ENCODE measurements at places on chromosomes 1 and 21.

GRCh38 chr1:63705078-63705477 lies 68.7 kb upstream of the ROR1 start:
- DNase-seq = no peak

- DNase-seq = no peak
Measured at GRCh38 chr1:89832496-89833127, 11.8 kb downstream of the LRRC8D start.

GRCh38 chr1:174965362-174966007 lies 34.3 kb upstream of the CACYBP start:
- no peak for DNase-seq

DNA sequence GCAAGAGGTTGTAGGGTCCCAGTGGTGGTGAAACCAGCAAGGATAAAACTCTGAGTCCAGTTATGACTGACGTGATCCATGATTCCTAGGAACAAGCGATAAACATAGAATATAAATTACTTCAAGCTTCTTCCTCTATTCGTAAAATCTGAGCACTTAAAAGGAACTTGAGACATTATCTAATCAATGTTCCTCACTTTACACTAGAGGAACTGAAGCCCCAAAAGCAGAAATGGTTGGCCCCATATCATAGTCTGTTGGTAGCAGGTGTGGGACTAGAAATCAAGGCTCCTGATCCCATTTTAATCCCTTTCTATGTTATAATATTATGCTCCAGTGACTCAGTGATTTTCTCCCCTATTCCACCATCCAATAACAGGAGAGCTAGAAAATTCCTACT lies 21.9 kb upstream of the MNDA start:
- no peak for DNase-seq

GRCh38 chr1:102500758-102501157 lies 504.0 kb upstream of the OLFM3 start:
- DNase-seq = no peak

- DNase-seq = no peak
Measured at GRCh38 chr1:219580009-219580676, 32.8 kb downstream of the ZC3H11B start.

DNA sequence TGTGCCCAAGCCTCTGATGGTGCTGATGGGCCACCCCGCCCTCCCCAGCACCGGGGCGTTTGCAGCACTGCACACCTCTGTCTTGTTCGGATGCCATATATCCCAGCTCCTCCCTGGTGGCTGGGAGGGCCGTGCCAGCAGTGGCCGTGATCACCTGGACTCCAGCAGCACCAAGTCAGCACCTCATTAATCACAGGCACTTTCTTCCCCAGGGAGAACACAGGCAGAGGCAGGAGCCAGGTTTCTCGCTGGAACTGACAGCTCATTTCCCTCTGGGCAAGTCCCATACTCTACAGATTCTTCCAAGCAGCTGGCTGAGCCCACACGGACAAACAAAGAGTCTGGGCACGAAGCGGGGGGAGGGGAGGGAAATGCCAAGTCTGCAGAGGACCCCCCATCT lies 141.7 kb upstream of the EDN2 start:
- DNase-seq = peak; percentile 35

DNA sequence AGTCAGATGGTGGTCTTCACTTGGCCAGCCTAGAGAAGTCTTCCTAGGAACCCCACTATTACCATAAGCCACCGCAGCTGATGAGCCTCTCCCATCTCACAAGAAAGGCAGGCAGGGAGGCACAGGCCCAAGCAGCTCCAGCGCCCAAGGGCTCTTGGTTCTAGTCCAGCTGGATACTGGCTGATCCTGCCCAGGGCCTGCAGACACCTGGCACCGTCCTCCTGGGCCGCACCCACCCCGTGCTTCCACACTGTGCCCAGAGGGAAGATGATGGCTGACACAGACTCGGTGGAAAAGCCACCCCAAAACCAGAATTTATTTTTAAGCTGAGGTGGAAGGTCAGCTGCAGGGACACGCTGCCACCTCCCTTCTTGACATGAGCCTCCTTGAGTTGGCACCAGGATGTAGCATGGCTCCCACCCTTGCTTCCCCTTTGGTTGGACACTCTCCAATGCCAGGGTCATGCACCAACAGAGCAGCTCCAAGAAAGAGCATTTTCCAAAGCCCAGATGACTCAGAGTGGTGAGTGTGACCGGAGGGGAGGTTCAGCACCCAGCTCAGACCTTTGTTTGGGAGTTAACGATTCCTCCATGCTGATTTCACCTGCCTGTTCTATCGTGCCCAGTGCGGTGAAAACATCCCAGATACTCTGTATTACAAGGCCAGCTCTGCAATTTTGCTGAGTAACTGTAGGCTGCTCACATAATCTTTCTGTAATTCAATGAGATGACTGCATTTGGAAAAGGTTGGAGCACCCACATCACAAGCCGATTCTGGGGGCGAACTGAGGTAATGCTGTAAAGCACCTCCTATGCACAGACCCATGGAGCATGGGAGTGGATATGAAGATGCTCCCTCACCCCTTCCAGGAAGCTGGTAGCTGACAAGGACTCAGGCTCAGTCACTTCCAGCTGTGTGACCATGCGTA lies 63.1 kb upstream of the SLC2A1 start:
- no peak for DNase-seq

- DNase-seq = peak; percentile 92
Measured at GRCh38 chr1:32335790-32336590, at the start of gene MARCKSL1. TSS of gene MARCKSL1 (minus strand) at chr1:32336233. CDS start at chr1:32336033, 200 bp downstream.

DNA sequence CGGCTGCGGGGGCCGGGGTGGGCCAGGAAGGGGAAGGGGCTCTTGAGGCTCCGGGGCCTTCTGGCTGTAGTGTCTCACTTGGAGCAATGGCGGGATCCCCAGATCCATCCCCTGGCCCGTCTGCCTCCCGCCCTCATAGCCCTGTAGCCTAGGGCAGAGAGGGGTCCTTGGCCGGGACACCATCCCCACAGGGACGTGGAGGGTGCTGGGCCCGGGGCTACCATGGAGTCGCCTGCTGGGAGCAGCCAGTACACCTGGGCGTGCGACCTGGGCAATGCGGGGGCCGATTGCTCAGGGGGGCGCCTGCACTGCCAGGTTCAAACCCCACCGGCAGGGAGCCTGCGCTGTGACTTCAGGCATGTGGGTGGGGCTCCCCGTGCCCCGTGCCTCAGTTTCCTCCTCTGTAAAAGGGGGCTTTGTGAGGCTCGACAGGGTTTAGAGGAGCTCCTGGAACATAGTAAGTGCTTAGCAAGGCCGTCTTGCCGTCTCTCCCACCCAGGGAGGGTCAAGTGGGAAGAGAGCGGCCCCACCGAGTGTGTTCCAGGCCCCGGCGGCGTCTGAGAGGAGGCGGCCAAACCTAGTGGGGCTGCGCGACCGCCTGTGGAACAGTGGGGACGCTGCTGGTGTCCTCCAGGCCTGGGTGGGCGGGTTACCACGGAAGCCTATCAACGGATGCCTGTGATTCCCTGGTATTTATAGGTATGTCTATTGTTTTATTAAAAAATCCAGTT lies 20.8 kb downstream of the PRKCZ start:
- DNase-seq = no peak

- DNase-seq = no peak
Measured at GRCh38 chr1:162538815-162539431, 22.6 kb upstream of the UAP1 start.

DNA sequence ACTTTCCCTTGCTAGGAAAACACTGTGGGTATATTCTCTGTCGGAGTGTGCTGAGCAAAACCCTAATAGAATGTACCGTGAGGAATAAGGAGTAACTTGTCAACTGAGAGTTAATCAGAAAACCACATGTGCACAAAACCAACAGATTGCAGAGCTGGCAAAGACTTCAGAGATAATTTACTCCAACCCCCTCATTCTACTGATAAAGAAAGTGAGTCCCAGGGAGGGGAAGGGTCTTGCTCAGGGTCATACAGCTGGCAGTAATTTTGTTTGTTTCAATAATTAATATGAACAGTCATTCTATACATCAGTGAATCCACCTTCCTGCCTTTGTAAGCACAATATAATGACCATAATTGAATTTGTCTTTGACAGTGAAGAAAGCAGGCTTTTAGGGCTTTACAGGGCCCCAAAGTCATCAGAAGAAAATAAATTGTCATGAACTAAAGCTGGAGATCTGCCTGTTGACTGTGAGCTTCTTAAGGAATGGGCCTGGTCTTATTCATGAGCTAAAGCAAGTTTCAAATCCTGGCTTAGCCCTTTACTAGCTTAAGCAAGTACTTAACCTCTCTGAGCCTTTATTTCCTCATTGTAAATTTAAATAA lies 67.2 kb upstream of the HOOK1 start:
- DNase-seq = no peak

DNA sequence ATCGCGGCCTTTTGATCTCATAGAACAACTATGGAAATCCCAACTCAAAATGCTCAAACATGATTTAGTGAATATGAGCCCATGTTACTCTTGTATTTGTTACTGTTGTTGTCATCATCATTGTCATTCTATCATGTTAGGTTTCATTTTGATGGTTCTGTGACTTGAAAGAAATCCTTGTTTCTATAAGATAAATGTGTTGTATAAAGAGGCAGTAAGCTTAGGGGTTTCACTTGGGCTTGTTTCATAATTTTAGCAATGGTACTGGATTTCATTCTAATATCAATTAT lies 15.3 kb upstream of the GBP5 start:
- no peak for DNase-seq

- no peak for DNase-seq
Measured at GRCh38 chr1:4868521-4868920, 214.1 kb downstream of the AJAP1 start.

GRCh38 chr1:78156805-78157521 lies 111.2 kb downstream of the GIPC2 start:
- DNase-seq = no peak

- DNase-seq = peak; percentile 73
Measured at GRCh38 chr1:114152508-114153260, 985 bp downstream of the SYT6 start.

- no peak for DNase-seq
Measured at GRCh38 chr1:192342842-192343241, 26.1 kb downstream of the RGS21 start.

Measured in ecto neural progenitor cell (in vitro differentiated cells).